ENCODE measurements at places on chromosomes 2 and 18. TPM values are rescaled to one million over a fixed set of nuclear protein-coding genes. Genes with fewer than 3 reads are reported as not detected.

The SERPINB10 gene
- 0.98 TPM for total RNA-seq

The UGT1A9 gene
- not detected for total RNA-seq

The FEV gene
- not detected for total RNA-seq

GRCh38 chr2:233061591-233062450 is 1.7 kb downstream of the INPP5D start:
- DNase-seq: no peak

GRCh38 chr18:7946734-7947377 is 379.7 kb downstream of the PTPRM start:
- DNase-seq: peak; percentile 36

- DNase-seq: peak; percentile 15
Observed at GRCh38 chr2:81324046-81324445, 1019.5 kb upstream of the LRRTM1 start.

DNA sequence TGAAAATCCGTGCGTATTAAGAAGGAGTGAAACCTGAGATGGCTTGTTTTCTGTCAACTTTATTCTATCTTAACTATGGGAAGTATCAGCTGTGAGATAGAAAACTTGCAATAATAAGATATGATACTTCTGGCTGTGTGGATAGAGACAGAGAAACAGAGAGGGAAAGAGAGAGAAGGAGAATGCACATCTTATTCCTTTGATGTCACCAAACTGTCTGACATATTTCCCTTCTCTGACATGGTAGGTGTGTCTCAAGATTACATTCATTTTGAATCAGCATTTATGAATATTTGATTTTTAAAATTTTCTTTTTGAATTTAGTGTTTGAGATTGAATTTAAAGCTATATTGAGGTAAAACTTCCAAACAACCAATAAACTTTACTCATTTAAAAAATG is 69.4 kb downstream of the CDC42EP3 start:
- DNase-seq: no peak

- no peak for DNase-seq
Observed at GRCh38 chr18:77020561-77020960, 112.0 kb downstream of the MBP start.

Data from epithelial cell of proximal tubule (primary cell).